ENCODE measurements at places on chromosomes 3 and 15.

- no peak for DNase-seq
Measured at GRCh38 chr3:146560678-146561077, 16.3 kb upstream of the PLSCR1 start.

GRCh38 chr3:59247402-59247841 is 197.6 kb upstream of the CFAP20DC start:
- DNase-seq: peak; percentile 18

- DNase-seq: no peak
Measured at GRCh38 chr15:66959066-66959465, 106.3 kb upstream of the SMAD3 start.

DNA sequence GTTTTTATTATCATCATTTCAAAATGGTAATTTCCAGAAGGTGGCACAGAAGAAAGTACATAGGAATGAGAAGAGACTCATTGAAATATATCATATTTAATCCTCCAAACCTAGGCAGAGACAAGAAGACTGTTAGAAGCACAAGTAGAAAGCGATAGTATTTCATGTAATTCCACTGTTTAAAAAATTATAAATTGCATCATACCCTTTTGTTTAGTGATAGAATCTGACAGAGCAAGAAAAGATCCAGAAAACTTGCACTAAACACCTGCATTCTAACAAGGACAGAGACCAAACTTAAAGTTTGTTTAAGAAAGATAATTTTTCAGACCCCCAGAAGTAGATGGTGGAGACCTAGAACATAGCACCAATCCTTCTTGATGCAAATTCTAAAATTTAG is 56.9 kb upstream of the CD96 start:
- DNase-seq: no peak

All from germinal center (tissue), 1 donor.